Bronchial epithelial cell (primary cell): ENCODE measurements at places on chromosomes 1 and 21.

DNA sequence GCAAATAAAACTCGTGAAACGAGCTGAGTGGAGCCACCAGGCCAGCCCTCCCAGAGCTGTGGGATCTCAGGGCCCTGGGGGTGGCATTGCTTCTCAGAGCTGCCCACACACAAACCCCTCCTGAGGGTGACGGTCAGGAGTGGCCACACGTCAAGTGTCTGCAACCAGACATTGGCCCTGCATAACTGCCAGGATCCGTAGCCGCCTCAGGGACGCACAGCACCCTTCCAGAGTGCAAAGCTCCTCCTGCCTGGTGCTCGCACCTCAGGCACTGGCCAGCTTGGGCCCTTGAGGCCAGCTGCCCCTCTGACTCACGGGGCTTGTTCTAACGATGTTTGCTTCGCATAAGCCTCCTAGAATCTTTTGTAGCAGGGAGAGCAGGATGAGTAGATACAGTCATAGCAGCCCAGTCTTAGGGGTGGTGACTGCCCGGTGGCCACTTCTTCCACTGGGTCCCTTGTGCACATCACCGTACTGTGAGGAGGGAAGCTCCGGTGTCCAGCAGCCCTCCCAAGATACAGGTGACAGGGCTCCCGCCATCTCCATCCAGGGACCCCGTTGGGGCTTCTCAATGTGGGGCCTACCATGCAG, 5.0 kb downstream of the WNT3A start:
- peak; percentile 51 for DNase-seq

DNA sequence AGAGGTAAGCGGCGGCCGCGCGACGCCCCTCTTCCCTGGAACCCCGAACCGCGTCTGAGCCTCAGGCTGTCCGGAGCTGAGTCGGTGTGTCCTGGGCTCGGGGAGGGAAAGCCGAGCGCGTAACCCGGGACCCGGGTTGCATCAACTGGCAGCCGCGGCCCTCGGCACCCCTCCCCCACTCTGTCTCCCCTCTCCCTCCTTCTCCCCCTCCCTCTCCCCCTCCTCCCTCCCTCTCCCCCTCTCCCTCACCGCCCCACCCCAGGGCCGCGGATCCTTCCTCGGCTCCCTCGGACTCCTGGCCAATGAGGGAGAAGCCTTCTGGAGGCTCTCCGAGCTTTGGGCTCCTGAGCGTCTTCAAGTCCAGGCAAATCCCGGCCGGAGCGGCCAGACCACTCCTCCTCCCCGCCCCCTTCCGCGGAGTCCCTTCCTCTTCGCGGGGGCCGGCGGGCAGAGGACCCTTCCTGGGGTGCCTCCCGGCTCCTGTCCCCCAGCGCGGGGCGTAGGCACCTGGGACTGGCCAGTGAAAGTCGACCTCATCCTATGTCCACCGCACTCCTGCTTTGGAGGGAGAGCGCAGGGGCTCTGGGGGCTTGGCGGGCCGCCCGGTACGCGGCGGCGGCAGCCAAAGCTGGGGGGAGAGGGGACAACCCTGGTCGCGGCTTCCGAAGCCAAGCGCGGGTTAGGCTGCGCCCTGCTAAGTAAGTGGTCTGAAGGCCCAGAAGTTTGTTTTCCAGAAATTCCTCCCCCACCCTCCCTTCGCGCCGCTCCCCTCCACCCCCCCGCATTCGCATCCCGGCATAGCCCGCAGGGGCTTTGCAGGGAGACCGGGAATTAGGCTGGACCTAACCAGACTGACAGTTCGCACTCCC, 850 bp downstream of the SESN2 start:
- peak; percentile 79 for DNase-seq

DNA sequence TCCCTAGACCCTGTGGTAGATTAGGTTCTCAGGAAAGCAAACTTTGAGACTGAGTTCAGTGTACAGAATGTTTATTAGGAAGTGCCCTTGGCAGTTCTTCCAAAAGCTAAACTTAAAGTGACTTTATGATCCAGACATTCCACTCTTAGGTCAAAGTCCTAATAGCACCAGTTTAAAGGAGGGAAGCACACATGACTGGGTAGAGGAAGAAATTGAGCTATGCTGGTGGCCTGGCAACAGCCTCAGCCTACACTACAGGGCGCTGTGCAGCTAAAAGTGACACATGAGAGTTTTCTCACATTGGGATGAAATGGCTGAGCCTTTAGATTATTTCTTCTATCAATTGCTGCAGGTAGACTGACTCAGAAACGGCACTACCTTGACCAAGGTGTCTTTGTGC, 280.4 kb downstream of the BRINP2 start:
- DNase-seq = no peak

- no peak for DNase-seq
These were observed 51.4 kb downstream of the DPYD start for GRCh38 chr1:97869441-97869840.
